ENCODE measurements at places on chromosomes 12 and 14. TPM values are rescaled to one million over a fixed set of nuclear protein-coding genes. Genes with fewer than 3 reads are reported as not detected.
A peak's percentile ranks its signal among the peaks of the same experiment; 100 is the strongest.

Gene TAS2R9
- not detected for total RNA-seq

Gene ANKRD33
- total RNA-seq = not detected

DNA sequence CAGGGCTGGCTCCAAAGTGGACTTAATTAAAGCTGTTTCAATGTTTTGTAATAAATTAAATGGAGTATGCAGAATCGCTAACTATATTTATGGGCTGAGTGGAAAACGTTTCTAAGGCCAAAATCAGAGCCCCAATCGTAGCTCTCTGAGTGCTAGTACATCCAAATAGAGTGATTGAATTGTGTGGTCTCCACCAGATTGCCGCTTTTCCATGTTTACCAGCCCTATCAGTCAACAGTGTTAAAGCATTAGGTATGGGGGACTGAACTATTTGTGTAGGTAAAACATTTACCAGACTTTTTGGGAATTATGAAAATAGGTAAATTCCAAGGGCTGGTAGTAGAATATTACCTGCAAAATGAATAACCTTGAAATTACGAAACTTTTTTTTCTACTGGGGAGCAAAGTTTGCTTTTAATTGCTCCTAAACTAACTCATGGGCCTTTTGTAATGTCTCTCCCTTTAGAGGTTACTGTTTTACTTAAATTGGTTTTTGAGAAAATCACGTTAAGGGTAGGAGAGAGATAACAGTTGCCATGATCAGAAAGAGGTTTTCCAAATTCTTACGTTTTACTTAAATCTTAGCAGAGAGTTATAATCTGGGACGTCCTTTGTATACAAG is 28.0 kb upstream of the METAP2 start:
- no peak for DNase-seq

GRCh38 chr14:68790644-68791077 is 2.2 kb downstream of the ZFP36L1 start:
- DNase-seq = peak; percentile 49

Gene DAO
- not detected for total RNA-seq

- peak; percentile 49 for DNase-seq
Observed at GRCh38 chr12:24039113-24039525, 89.6 kb upstream of the SOX5 start.

GRCh38 chr14:94935706-94936300 is 165.9 kb upstream of the GSC start:
- no peak for DNase-seq

DNA sequence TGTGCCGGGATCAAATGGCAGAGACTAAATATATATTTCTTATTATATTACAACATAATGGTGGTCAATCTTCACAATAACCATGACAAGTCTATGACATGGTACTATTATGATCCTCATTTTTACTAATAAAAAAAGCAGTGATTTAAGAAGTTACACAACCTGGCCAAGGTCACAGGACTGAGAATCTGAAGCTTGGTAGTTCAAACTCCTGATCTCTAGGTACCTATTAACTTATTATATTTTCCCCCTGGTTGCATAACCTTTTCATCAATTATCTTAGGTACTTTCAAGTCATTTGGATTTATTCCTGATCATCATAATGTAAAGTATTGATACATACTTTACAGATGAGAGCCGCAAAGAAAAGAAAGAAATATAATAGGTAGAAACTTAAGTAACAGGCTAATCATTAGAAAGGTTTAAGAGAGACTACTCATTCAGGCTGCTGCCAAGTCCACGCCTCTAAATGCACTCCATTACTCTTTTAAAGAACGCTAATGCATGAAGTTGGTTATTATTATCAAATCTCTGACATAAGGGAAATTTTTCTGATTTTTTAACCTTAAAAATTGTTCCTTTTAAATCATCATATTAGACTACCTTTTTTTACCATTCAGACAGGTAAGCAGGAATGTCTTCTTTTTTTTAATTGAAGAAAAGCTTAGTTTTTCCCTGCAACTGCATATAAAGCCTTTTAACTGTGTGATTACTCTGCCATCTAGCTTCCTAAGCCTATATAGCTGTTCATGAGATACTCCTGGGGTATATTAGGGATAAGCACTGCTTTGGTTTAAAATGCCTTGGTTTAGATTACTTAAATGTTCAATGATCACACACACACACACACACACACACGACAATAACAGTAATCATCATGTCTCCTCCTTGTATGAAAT is 35.6 kb downstream of the RPS29 start:
- DNase-seq = peak; percentile 73

Gene KCNK13
- 0.17 TPM for total RNA-seq

- no peak for DNase-seq
Observed at GRCh38 chr12:54426690-54427089, 7.6 kb upstream of the ITGA5 start.

- DNase-seq = no peak
Observed at GRCh38 chr12:106690569-106691305, 83.7 kb upstream of the RIC8B start.

DNA sequence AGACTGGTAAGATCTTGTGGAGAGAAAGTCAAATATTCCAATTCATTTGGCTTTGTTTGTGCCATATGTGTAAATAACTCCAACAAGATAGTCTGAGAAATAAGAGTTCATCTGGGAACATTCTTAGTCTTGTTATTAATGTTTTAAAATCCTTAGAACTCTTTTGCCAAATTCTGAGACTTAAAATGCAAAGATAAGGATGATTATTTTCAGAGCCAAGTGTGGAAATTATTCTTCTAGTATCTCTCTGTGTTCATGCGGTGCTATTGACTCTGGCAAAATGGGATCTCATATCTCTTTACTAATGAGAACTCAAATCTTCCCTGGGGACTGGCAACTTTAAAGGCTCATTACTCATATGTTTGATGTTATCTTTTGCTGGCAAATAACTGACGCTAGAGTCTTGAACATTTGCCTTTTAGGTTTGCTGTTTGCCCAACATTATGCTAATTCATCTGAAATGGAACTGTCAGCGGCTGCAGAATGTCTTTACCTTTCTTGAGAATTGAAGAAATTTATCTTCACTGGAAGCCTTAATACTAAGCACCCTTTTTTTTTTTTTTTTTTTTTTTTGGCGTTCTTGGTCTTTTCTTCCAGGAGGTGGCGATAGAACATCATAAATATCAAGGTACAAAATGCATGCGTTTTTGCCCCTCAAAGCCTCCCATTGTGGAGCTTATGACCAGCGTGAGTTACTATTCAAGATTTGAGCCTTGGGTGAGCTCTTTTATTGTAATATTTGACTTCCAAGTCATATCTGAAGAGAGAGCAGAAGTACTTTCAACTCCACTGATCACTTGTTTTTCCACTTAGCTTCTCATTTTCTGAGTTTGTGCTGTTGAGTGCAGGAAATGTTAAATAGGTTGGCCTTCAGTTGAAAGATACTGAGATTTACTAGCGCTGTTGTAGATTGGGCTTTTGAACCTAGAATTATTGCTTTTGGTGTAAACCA is 86.5 kb downstream of the CAND1 start:
- peak; percentile 70 for DNase-seq

Gene CLEC4D
- total RNA-seq = not detected

DNA sequence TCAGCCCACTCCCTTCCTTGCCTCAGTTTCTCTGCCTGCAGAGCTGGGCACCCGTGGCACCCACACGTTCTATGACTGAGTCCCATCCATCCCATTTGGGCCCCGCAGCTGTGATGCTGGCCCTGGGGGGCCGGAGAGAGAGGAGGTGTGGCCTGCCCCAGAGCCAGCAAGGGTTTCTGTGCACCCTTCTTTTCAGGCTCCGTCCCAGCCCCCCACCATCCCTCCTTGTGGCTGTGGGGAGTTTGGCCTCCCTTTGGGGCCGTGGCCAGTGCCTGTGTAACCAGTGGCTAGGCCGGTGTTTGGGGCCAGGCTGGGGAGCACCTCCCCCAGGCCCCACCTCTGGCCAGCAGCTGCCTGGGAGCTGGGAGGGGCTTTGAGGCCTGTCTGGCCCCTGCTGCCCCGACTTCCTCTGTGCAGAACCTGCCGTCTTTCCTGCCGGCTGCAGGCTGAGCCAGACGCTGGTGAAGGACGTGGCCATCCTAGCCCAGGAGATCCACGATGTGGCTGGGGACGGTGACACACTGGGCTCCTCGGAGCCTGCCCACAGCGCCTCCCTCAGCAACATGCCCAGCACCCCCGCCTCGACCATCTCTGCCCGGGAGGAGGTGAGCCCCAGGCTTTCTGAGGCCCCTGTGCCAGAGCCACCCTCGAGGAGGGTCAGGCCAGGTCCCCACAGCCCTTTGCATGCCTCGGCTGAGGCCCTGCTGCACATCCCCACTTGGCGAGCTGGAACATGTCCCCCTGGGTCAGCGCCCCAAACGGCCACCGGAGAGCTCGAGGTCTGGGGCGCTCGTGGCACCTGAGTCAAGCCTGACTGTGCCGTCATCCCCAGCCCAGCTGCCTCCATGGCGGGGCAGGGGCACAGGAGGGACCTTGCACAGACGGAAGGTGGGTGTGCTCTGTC is 27.7 kb downstream of the CEP170B start:
- DNase-seq = no peak

GRCh38 chr12:12868477-12869235 is 22.7 kb upstream of the GPRC5A start:
- no peak for DNase-seq

Gene ARHGEF25
- 18.1 TPM for total RNA-seq

Gene OR4K5
- total RNA-seq = not detected

Measured in PC-3 (cell line).